ENCODE measurements at places on chromosomes 5 and 9. TPM values are rescaled to one million over a fixed set of nuclear protein-coding genes. Genes with fewer than 3 reads are reported as not detected.

DNA sequence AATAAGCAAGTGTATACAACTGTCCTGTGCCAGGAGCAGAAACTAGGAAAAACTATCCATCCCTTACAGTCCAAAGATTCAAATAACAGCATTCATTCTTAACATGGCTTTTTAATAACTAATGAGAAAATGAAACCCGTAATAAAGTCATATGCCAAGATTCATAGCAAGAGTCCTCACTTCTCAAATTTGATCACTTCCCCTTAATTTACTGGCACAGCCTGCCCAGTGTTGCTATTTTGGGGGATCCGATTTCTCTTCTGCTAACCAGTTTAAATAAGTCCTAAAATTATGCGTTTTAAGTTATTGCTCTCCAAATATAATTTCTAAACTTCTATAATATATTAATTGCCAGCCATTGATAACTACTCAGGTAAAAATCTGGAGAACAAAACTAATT, 177.0 kb upstream of the PTGER4 start:
- DNase-seq = no peak

DNA sequence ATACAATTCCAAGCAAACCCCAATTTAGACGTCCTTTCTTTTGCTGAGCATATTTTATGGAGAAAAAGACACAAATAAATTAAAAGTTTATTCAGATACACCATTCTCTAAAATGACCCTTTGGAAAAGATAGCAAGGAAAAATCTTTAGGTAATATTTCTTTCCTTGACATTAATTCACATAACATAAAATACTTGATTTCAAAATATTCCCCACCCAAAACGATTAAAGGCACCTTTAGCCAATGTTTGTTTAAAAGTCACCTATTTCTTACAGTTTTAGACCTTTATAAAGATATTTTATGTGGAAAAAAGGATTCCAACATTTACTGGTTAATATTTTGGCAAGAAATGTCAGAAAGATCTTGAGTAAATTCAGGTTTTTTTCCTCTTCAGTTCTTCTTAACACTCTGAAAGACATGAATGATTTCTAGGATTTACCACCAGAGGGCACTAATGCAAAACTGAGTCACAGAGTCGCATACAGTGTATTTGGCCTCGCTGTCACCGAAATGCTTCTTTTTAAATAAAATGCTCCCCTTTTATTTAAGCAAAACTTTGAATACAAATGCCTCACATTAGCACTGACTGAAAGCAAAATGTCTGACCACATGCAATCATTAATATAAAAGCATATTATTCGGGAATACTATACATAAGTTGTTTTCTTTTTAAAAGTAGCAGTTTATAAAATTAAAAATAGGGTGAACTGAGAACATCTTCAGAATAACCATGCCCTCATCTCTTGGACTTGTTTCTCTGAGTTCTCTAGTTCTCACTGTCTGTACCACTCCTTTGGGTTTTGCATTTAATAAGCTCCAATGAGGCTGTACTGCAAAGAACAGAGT, 122.5 kb downstream of the SLC1A3 start:
- DNase-seq = peak; percentile 65

DNA sequence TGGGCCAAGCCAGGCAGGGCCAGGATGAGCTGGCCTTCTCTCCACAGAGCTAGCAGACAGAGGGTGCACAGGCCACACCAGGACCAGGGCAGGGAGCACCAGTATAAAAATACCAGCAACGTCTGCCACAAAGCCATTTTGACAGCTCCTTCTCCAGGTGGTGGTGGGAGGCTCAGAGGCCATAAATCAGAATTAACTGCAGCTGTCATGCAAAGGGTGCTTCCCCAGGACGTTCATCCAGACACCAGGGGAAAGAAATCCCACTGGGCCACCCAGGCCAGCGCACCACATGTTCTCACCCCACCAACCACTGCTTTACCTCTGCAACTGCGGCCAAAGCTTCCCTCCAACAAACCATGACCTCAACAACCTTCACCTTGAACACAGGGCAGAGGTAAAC, 403.7 kb upstream of the TRPC7 start:
- DNase-seq = no peak

- no peak for DNase-seq
These were observed 35.2 kb downstream of the HMCN2 start for GRCh38 chr9:130300739-130301138.

DNA sequence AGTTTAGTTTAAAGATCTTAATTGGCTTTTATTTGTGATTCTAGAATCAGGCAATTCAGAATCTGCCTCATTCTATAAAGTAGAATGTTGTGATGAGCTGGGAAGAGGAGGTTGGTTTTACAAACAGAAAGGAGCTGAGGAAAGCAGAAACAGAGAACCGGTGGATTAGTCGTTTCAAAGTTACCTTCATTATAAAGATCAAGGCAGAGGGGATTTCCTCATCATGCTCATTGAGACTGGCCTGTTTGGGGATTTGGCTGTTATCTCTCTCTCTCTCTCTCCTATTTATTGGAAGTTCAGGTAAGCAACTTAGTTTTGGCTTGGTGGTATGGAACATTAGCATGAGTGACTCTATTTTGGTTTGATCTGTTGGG, 134.0 kb downstream of the GCNT1 start:
- DNase-seq = no peak

GRCh38 chr9:120463765-120464164, 116.2 kb downstream of the CDK5RAP2 start:
- no peak for DNase-seq

- DNase-seq = no peak
These were observed 470.6 kb downstream of the PSAT1 start for GRCh38 chr9:78767490-78767889.

DNA sequence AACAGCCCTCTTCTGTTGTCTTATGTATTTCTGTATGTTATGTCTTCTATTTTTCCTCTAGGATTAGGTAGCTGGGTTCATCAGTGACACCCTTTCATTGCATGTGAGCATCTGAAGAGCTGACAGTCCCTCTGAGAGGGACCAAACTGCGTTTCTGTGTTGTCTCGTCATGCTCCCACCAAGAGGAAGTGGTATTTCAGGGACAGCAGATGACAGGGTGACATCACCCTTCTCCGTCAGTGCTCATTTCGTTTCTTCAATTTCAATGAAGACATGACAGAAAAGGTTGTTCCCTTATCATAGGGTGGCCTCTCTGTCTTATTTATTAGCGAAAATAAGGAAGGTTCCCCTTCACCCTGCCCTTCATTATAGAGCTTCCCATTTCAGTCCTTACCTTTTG, 225.9 kb upstream of the NR4A3 start:
- DNase-seq = no peak

DNA sequence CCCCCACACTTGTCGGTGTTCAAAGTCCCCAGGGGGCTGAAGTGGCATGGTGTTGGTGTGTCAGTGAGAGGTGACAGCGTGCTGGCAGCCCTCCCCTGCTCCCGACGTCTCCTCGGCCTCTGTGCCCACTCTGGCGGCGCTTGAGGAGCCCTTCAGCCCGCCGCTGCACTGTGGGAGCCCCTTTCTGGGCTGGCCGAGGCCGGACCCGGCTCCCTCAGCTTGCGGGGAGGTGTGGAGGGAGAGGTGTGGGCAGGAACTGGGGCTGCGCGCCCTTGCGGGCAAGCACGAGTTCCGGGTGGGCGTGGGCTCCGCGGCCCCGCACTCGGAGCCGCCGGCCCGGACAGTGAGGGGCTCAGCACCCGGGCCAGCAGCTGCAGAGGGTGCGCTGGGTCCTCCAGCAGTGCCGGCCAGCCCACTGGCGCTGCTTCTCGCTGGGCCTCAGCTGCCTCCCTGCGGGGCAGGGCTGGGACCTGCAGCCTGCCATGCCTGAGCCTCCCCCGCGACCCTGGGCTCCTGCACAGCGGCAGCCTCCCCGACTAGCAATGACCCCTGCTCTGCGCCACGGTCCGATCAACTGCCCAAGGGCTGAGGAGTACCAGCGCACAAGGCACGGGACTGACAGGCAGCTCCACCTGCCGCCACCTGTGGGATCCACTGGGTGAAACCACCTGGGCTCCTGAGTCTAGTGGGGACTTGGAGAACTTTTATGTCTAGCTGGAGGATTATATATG, 224.1 kb upstream of the RIOK2 start:
- no peak for DNase-seq

DNA sequence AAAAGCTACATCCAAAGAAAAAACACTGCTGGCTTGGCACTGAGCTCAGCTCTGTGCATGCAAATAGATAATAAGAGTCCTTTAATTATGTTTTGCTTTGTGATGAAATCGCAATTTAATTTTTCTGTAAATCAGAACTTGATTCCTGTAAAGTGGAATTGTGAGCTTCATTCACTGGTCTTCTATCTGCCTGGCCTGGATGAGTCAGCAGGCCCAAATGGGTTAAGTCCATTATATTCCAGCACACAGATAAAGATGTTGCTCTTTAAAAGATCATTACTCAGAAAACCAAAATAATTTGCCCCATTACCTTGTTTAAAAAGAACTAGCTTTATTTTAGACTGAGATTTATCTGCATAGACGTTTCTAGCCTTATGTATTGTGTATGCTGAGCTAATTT, 90.4 kb downstream of the CARTPT start:
- no peak for DNase-seq

GRCh38 chr9:10366171-10366779, 246.5 kb downstream of the PTPRD start:
- peak; percentile 32 for DNase-seq

DNA sequence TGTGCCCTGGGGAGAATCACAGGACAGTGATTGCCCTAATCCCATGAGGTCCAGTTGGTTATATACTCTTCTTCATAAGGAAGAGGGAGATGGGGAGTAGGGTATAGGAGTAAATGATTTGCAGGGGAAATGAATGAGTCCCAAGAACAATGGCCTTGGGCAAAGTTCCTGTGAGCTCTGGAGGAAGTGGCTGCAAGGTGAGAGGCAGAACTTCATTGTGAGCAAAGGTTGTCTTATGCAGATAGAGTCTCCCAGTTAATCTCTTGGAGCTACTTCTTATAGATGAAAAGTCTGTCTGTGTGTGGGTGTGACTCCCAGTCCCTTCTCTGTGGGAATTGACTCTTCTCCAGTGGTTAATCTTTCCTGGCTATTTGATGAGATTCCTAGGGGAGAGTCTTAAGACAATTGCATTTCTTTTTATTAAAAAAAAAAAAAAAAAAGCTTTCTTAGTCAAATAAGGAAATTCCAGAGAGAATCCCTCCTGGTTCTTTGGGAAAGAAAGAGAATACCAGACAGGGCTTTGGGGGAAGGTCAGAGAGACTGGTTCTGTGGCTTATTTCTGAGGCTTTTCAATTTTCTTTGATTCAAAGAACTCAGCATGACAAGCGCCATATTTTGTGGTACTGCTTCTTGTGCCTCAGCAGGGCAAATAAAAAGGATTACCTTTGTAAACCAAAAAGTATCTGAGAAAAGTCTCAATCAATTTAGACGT, 33.6 kb upstream of the MEGF10 start:
- DNase-seq = no peak

DNA sequence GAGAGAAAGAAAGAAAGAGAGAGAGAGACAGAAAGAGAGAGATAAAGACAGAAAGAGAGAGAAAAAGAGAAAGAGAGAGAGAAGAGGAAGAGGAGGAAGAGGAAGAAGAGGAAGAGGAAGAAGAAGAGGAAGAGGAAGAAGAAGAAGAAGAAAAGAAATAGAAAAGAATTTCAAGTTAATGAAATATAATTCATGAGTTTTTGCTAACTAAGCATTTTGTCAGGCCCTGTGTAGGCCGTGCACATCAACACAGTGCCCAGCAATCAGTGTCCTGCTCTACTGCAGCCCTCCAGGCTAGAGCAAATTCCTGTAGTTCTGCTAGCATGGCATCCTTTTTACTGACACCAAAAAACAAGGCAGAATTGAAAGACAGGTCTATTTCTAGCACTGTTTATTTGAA, 62.1 kb downstream of the PLPP1 start:
- no peak for DNase-seq

DNA sequence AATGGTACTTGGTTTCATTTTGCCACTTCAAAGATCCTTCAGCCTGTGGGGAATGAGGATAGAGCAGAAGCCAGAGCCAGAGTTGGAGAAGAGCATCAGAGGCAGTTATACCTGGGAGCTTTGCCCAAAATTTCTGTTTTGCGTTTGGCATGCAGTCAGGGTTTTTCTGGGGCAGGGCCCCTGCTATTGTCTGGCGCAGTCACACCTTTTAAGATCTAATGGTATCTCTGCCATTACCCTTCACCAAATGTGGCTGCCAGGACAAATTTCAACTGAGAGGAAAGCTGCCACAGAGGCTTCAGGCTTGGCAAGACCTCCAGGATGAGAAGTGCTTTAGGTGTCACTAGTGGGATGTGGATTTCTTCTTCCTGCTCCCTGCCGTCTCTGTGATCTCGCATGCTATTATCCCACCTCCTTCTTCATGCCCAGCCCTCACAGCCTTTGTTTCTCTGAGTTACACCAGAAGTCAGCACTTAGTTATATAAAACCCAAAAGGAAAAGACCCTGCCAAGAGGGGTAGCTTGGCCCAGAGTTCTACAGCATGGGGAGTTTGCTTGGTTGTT, 357.0 kb downstream of the TLE4 start:
- no peak for DNase-seq

GRCh38 chr9:92605224-92605623, 64.7 kb downstream of the IPPK start:
- no peak for DNase-seq

DNA sequence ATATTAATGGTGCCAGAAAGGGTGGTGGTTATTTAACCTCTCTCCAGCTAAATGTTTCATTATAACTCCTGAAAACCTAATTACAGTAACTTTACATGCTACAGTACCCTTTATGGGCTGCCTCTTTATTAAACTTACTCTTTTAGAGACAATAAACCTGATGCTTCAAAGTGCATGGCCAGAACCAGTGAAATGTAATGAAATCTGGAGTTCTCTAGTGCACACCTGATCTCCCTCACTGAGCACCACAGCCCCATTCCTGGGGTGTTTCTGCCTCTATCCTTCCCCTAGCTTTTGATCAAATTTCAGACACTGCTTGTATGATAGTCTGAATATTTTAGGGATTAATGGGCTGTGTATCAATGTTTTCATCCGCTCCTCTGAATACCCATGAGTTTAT, 306.5 kb upstream of the WWC1 start:
- no peak for DNase-seq

- no peak for DNase-seq
These were observed 79.4 kb upstream of the ADRB2 start for GRCh38 chr5:148746826-148747535.

GRCh38 chr5:157232706-157233105, 33.2 kb upstream of the CYFIP2 start:
- no peak for DNase-seq

The HAVCR2 gene
- 0.16 TPM for polyA plus RNA-seq

The AGXT2 gene
- 0.05 TPM for polyA plus RNA-seq

The FAM163B gene
- not detected for polyA plus RNA-seq

The GABRG2 gene
- not detected for polyA plus RNA-seq

The JAKMIP2 gene
- 0.04 TPM for polyA plus RNA-seq

The FGD3 gene
- 0.53 TPM for polyA plus RNA-seq
